Heart left ventricle (tissue), 16 donors: ENCODE measurements at places on chromosomes 5 and 9. TPM values are rescaled to one million over a fixed set of nuclear protein-coding genes. Genes with fewer than 3 reads are reported as not detected.

DNA sequence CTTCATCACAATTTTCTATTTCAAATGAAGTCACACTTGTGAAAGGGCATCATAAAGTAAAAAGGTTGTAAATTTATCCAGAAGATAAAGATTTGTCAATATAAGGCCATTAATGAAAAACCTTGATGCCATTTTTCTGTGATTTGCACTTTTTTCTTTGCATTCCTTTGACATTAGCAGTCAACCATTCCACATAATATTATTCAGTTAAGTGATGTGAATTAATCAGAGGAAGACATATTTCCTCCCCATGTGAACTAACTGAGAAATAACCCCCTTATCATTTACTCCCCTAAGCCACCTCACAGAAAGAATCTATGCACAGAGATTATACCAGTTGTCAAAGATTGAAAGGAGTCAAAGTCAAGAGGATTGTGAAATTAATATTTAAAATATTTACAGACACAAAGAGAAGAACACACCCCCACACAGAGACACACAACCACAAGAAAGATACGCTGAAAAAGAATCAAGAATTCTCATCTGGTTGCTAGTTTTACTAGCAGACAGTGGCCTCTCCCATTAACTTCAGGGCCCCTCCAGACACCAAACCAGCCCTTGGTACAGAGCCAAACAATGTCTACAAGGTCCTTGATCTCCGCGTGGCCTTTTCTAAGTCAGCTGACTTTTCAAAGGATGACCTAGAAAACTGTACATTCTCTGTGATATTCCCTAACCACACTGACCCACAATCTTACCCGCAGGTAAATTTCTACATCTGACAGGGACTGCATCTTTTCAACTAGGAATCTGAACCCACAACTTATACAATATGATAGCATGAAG is 29.5 kb downstream of the GNAQ start:
- DNase-seq: no peak

GRCh38 chr5:178449163-178450070 is 140.8 kb downstream of the COL23A1 start:
- peak; percentile 40 for DNase-seq

LCN10 gene
- 15.7 TPM for polyA plus RNA-seq

DNA sequence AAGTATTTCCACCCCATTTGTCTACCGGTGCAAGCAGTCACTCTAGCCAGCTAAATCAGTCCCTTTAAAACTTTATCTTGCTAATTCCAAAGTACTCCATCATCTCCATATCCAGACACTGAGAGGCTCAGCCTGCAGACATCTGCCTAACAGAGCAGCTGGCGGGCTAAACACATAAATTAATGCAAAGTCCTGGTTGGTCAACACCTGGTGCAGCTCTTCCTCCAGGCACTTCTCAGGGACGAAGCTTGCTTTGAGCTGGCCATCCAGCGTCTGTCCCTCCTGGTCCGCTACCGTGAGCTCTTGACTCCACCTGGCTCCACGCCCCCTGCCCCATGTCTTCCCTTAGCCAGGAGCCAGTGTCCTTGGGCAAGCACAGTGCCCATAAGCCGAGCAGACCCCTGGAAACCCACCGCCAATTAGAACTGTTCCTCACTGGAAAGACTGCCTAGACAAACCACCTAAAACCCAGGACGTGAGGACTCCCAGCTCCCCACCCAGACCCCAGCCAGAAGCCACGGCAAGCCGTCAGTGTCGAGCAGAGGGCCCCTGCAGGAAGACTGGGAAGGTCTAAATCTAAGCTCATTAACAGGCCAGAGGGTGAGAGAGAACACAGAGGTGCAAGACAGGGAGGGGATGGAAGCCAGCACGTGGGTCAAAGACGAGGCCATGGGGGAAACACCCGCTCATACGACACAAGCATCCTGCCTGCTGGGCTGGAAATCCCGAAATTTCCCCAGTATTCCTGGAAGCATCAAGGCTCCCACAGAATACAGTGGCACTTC is 120.0 kb downstream of the COL23A1 start:
- DNase-seq: no peak

FRMD3 gene
- 84.1 TPM for polyA plus RNA-seq

C9 gene
- not detected for polyA plus RNA-seq

CTSV gene
- 0.22 TPM for polyA plus RNA-seq

SPOUT1 gene
- polyA plus RNA-seq: 14.2 TPM

TSSK1B gene
- not detected for polyA plus RNA-seq

DNA sequence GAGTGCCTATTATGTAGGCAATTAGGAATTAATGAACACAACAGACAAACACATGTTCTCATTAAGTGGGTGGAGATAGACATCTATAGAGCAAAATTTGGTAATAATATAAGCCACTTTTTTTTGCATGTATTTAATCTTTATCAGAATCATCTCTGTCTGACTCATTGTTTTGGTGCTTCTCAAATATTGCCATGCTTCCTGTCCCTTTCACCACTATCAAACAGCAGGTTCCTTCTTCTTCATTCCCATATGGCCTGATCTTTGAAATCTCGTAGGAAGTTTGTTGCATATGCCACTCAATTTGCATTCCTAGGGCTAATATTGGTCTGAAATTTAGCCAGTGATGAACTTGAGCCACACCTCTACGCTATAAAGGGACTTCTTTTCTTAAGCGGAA is 128.9 kb upstream of the SPEF2 start:
- no peak for DNase-seq

ADGRD2 gene
- not detected for polyA plus RNA-seq

IQGAP2 gene
- 1.7 TPM for polyA plus RNA-seq

TESK1 gene
- 40.8 TPM for polyA plus RNA-seq

WWC1 gene
- polyA plus RNA-seq: 21.5 TPM

DNA sequence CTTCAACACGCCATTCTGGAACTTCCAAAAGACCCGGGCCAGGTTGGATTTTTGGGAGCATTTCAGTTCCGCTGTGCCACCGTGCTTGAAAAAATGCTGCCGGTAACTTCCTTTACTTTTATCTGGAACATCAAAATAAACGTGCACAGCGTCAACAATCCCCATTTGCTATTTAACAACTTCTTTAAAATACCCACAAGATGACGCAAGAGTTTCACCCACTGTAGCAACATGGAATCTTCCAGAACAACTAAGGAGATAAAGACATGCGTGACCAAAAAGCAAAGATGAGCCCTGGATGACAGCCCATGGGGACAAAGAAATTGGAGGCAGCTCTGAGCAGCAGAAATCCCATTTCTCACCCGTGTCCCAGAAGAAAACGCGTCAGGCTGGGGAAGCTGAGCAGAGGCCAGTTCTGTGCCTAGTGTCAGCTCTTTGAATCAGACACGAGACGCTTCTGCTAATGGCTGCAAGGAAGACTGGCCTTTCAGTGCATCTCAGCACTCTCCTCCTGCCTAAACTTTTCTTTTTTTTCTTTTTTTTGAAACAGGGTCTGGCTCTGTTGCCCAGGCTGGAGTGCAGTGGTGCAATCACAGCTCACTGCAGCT is 61.3 kb downstream of the SECISBP2 start:
- no peak for DNase-seq

GRCh38 chr9:110687497-110687896 is 18.9 kb downstream of the MUSK start:
- DNase-seq: no peak

DNA sequence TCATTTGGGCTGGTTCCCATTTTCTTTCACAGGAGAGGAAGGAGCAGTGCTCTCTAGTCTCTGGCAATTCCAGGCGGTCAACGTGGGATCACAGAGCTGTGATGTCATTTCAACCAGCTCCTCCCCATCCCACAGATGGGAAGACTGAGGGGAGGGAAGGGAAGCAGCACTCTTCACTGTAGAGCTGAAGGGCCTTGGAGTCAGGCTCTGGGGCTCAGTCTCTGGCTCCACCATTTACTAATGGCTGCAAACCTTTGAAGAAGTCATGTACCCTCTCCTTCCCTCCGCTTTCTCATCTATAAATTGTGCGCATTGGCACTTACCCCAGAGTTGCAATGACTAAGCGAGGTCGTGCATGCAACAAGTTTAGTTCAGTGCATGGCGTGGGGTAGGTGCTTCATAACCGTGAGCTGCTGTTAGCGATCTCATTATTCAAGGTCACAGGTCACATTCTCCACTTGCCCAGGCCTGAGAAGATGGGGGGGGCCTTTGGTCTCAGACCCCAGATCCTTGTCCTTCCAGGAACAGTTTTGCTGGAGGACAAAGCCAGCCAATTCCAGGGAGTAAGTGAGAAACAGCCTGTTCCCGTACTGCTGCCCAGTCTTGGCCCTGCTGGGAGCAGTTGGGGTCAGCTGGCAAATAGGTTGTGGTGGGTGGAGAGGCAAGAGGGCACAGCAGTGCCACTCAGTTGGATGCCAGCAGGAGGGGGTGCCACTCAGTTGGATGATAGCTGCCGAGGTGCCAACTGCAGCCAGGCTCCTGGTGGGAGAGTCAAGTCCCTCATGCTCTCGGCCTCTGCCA is 136.7 kb downstream of the RGS3 start:
- no peak for DNase-seq

- DNase-seq: peak; percentile 57
Observed at GRCh38 chr9:101437806-101438232, 2.2 kb upstream of the ALDOB start.

DNA sequence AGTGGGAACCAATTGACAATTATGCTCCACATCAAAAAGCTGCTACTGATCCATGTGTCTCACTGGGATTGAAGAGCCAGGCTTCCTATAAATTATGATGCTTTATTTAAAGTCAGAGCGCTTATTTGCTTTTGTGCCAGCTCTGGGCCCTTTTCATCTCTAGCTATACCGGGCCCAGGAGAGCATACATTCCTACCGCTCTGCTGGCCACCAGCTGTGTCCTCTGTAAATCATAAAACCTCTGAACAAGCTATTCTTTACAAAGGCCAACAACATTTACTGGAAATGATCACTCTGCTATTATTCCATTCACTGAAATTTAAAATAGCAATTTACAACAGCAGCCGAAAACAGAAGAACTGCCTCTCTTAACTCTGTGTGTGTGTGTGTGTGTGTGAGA is 86.6 kb downstream of the ZNF608 start:
- no peak for DNase-seq

TMEM232 gene
- 1.0 TPM for polyA plus RNA-seq

- no peak for DNase-seq
Observed at GRCh38 chr9:135365013-135365768, 114.4 kb upstream of the PPP1R26 start.

POU5F2 gene
- 0.03 TPM for polyA plus RNA-seq

- DNase-seq: no peak
Observed at GRCh38 chr5:78777901-78778300, 129.3 kb upstream of the LHFPL2 start.

- DNase-seq: no peak
Observed at GRCh38 chr5:69285448-69286116, 47.0 kb downstream of the CCDC125 start.

DNA sequence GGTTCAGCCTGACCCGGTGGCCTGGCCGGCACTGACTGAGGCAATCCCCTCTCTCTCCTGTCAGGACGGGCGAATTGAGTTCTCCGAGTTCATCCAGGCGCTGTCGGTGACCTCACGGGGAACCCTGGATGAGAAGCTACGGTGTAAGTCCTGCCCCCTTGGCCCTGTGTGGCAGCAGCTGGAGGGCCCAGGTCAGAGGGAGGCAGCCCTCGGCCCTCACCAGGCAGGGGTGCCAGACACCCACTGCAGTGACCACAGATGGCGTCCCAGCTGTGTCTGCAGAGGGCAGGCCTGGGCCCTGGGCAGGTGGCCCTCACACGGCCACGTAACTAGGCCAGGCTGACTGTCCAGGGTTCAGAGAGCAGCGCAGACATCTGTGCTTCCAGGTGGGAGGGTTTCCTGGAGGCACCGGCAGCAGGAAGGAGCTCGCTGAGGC is 45.9 kb upstream of the HMCN2 start:
- no peak for DNase-seq
